Mesothelial cell of epicardium (in vitro differentiated cells): ENCODE measurements at places on chromosomes 7 and 10. TPM values are rescaled to one million over a fixed set of nuclear protein-coding genes. Genes with fewer than 3 reads are reported as not detected.

- DNase-seq = no peak
Measured at GRCh38 chr7:18116661-18117060, 89.0 kb upstream of the PRPS1L1 start.

The CAV1 gene
- total RNA-seq = 2.6 to 3.4 TPM (median 2.7 TPM) in 3 replicates

- no peak for DNase-seq
Measured at GRCh38 chr7:96414931-96415292, 93.0 kb upstream of the SLC25A13 start.

DNA sequence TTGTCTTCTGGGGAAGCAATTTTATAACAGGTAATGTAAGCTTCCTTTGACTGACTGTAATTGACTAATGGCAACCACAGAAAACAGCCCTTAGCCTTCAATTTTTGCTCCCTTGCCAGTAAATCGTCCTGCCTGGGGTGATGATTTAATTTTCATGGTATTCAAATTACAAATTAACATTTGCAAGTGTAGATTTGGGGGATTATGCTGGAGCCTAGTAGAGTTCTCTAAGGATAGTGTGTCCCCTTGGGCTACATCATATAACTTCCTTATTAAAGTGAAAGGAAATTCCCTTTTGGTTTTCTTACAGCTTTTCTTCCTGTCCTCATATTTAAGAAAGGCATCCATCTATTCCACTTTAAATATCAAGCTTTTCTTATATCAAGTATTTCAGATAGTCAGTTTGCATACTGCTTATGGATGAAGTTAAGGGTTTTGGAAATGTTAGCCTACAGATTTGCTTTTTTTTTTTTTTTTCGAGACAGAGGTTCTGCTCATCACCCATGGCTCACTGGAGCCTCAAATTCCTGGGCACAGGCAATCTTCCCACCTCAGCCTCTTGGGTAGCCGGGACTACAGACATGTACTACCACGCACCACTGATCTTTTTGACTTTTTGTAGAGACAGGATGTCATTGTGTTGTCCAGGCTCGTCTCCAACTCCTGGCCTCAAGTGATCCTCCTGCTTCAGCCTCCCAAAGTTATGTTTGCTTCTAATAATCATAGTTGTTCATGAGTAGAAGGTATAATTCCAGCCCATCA, 35.9 kb upstream of the HDAC9 start:
- DNase-seq = no peak

DNA sequence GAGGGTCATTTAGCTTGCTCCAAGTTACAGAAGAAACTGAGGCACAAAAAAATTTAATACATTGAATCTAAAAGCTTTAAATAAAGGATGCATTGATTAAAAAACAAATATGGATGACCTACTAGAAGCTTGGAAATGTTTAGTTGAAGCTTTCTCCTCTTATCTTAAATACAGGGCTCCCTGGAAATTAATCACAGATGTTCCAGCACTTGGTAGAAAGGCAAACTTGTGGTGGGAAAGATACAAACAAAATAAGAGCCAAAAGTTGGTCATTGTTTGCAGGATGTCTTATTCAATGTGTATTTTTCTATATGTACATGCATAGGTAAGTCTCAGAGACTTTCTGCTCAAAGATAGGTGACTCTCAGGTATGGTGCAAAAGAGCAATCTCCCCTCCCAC, 40.7 kb upstream of the LYZL1 start:
- DNase-seq = no peak

DNA sequence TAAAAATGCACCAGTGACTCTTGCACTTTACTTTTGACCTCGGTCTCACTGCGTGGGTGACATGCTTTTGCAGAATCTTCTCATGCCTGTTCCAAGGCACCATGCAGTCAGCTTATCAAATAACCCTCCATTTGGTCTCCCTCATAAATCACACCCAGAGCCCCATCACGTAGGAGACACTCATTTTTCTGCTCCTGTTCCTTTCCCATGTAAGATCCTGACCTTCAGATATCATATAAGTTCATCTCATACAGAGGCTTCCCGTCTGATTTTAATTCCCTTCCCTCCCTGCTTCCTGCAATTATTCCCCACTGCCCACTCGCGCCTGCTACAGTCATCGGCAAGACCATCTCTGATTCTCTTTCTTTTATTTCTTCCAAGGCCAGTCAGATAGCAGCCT, 1226.3 kb upstream of the AUTS2 start:
- no peak for DNase-seq

The ZNF736 gene
- total RNA-seq = not detected in 3 replicates

GRCh38 chr10:78802866-78803265, 265.9 kb upstream of the ZMIZ1 start:
- no peak for DNase-seq

DNA sequence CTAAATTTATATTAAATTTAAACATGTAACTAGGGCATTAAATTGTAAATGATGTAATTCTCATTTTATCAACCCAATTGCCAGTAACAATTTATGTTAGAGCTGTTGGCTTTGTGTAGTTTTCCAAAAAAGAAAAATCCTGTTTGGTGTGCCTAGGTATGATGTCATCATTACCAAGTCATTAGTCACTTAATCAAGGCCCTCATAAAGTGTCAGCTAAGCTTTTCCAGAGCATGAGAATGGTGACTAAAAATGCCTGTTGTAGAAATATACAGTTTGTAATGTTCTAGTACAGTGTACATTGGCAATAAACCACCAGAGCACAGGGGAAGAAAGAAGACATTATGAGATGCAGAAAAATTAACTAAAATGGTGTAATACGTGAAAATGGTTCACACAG, 593.8 kb upstream of the ANKRD30A start:
- DNase-seq = no peak

The C10orf105 gene
- 0.11 to 0.25 TPM (median 0.18 TPM) in 3 replicates for total RNA-seq

The ANKRD22 gene
- 0.63 to 0.91 TPM (median 0.72 TPM) in 3 replicates for total RNA-seq

GRCh38 chr10:129926066-129927055, 37.7 kb downstream of the EBF3 start:
- no peak for DNase-seq

The AKR1D1 gene
- total RNA-seq = not detected in 3 replicates

- peak; percentile 70 for DNase-seq
Measured at GRCh38 chr7:101164071-101164840, 1.1 kb downstream of the VGF start.

The H2BK1 gene
- total RNA-seq = not detected in 3 replicates

GRCh38 chr10:21464134-21464533, 61.3 kb downstream of the SKIDA1 start:
- DNase-seq = no peak

DNA sequence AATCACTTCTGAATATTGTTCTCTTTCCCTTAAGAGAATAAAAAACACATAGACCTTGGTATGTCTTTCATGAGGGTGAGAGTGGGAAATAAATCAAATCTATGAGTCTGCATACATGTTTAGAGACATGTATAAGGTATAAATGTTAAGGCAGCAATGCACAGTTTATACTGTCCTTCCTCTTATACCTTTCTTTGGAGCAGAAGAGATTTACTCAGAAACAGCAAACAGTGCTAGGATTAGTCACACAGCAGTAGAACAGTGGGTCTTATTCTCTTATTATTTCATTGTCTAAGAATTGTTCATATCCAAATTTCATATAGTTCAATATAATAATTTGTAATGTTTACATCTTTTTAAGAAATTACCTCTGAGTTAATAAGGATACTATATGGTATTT, 126.7 kb upstream of the TMEM196 start:
- DNase-seq = no peak

DNA sequence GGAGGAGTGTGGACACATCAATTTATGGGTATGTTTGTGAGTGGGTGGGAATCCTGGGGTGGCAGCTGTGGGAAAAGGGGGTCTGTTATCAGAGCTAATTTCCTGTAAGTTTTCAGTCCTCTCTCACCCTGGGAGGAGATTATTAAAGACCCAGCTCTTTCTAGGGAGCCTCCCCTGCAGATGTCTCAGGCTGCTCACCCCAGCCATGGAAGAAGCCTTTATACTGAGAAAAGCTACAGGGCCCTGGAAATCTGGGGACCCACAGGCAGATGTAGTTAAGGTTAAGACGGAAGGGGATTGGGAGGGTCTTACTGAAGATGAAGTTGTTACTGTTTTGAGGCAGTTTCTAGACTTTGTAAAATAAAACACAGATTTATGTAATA, 4.6 kb downstream of the ZNF680 start:
- DNase-seq = no peak

GRCh38 chr10:10128387-10128786, 889.3 kb upstream of the CELF2 start:
- no peak for DNase-seq

The SPDYE1 gene
- not detected in 3 replicates for total RNA-seq

DNA sequence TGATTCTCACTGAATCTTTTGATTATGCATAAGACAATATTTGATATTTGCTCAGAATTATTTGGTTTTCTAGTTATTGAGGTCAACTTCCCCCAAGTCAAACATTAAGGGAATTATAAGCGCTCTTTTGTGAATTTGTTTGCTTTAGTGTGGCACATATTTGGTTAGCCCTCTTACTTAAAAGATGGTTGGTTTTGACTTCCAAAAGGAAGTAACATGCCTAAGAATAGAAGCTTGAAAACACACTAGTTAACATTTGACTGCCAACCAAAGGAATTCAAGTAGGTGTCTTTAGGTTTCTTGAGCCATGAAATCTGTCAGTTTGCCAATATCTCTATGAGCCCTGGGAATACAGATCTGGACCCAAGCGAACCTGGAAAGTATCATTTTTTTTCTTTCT, 24.9 kb downstream of the STEAP4 start:
- DNase-seq = no peak

The ZNF467 gene
- total RNA-seq = 35.3 to 38.9 TPM (median 38.0 TPM) in 3 replicates

DNA sequence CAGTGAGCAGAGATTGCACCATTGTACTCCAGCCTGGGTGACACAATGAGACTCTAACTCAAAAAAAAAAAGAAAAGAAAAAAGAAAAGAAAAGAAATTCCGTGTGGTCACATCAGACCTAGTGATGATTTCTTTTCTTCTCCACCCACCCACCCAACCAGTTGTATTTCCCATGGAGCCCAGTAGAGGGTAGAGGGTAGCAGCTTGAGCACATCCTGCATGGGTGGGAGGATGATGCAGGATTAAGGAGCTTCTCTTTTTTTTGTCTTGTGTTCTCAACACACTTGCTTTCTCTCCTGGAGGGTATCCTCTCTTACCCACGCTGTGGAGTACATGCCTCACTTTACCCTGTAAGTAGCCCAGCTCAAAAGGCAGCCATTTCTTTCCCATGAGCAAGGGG, 118.6 kb upstream of the CARD11 start:
- DNase-seq = no peak

DNA sequence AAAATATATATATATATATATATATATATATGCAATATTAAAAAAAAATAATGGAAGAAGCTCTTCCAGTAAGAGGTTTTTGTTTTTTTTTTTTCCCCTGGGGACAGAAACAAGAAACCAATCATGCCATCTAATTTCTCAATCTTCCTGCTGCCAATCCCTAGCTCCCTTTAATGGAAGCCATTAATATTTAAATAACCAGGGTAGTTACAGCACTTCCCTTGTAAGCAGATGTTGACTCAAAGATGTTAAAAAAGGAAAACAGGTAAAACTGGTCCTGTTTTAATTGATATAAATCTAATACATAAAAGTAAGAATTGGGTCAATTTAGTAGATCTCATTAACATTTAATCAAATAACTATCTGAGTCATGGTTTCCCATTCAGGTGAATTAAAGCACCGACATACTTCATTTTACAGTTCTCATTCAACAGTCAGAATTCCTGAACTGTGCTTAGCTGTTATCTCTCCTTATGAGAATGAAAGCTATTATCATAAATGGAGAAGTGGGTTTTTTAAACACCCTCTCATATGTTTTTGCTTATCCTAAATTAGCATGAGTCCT, 22.6 kb downstream of the CPVL start:
- no peak for DNase-seq

DNA sequence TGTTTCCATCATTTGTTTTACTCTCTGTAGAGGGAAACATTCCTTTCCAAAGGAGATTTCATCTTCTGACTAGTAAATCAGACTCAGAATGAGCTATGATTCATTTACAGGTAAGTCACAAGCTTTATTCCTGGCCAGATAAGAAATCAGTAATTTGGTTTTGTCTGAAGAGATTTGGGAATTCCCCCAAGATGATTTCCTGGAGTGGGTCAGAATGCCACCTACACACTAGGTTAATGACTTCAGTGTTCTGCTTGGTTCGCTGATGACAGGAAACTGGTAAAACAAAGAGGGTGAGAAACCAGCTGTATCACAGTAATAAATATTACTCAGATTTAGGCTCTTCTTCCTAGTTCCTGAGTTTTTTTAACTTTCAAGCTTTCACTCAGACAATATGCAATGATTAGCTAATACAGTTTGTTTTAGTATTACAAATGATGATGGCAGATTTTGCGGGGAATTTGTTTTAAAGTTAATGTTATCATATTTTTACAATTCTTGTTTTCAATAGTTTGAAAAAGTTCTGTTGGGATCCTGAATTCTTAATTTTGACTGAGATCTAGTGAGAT, 8.3 kb upstream of the ASZ1 start:
- no peak for DNase-seq

DNA sequence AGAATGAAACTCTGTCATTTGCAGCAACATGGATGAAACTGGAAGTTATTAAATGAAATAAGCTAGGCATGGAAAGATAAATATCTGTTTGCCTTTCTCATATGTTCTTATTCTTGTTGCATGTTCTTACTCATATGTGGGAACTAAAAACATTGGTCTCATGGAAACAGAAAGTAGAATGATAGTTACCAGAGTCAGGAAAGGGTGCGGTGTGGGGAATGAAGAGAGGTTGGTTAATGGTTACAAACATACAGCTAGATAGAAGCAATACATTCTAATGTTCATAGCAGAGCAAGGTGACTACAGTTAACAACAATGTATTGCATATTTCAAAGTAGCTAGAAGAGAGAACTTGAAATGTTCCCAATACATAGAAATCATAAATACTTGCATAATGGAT, 105.1 kb downstream of the FAM107B start:
- no peak for DNase-seq

The CALHM3 gene
- total RNA-seq = not detected in 3 replicates

DNA sequence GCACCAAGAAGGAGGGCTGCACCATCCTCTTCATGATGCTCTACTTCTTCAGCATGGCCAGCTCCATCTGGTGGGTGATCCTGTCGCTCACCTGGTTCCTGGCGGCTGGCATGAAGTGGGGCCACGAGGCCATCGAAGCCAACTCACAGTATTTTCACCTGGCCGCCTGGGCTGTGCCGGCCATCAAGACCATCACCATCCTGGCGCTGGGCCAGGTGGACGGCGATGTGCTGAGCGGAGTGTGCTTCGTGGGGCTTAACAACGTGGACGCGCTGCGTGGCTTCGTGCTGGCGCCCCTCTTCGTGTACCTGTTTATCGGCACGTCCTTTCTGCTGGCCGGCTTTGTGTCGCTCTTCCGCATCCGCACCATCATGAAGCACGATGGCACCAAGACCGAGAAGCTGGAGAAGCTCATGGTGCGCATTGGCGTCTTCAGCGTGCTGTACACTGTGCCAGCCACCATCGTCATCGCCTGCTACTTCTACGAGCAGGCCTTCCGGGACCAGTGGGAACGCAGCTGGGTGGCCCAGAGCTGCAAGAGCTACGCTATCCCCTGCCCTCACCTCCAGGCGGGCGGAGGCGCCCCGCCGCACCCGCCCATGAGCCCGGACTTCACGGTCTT, 1.9 kb downstream of the FZD1 start:
- DNase-seq = no peak

DNA sequence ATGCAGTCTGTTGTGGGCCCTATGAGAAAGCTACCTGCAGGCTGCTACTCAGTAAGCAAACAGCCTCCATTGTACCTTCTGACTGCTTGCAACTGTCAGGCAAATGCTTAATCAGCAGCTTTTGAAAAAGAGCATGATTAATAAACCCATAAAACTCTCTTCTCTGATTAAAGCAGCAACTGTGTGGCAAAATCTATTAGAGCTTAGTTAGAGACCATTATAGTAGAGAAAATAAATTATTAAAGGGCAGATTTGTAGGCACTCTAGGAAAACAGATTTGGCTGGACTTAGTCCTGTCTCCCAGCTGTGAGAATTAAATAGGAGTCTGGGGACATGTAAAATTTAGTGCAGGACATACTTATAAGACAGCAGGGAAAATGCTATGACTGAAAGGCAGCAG, 132.5 kb upstream of the WNT16 start:
- DNase-seq = no peak
